Suprapubic skin (tissue), 4 donors: ENCODE measurements at places on chromosomes 11 and 22. TPM values are rescaled to one million over a fixed set of nuclear protein-coding genes. Genes with fewer than 3 reads are reported as not detected.

DNA sequence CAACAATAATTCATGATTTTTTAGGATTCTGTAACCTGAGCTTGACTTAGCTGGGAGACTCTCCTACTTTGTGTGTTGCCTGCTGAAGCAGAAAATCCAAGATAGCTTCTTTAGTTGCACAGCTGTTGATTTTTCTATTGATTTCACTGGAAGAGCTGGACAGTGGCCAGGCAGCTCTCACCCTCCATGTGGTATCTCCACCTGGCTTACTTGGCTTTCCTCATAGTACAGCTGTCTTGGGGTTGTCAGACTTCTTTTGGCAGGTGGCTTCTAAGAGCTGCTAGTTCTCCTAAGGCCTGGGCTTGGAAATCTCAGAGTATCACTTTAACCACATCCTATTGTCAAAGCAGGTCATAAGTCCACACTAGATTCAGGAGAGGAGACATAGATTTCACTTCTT lies 130.8 kb upstream of the SPON1 start:
- H3K27ac ChIP-seq: no peak overlapping the region
- no peaks in the 10 kb centered on the region for H3K27me3 ChIP-seq

DNA sequence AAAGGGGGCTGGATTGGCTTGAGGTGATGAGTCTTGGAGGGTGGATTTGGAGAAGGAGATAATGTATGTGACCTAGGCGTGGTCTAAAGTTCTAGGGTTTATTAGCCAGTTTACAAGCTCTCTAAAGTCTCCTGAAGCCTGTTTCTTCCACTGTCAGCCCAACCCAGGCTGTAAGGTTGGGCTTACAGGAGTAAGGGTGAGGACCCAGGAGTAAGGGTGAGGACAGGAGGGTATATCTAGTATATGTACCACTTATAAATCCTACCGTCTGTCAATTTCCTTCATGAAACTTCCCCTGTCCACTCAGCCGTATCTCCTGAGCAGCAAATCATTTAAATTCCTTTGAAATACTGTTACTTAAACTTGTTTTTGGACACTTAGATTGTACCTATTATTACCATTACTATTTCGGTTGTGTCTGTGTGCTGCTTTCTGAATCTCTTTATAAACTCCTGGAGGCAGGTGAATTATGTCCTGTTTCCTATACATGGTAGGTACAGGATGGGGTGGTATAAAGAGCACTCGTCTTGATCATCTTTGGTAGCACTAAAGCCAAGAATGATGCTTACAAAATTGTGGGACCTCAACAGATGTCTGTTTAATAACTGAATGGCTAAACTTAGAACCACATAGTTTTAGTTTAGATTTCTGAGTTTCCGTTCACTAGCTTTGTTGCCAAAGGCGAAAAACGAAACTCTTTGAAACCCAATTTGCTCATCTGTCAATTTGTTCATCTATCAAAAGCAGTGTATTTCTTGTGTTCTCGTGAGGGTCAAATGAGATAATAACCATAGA lies 192.0 kb downstream of the GRIK4 start:
- no peak overlapping the region for H3K4me3 ChIP-seq
- no peaks in the 10 kb centered on the region for H3K27me3 ChIP-seq
- no peaks in the 10 kb centered on the region for H3K36me3 ChIP-seq
- no peak for DNase-seq
- H3K4me1 ChIP-seq: no peaks in the 10 kb centered on the region

DNA sequence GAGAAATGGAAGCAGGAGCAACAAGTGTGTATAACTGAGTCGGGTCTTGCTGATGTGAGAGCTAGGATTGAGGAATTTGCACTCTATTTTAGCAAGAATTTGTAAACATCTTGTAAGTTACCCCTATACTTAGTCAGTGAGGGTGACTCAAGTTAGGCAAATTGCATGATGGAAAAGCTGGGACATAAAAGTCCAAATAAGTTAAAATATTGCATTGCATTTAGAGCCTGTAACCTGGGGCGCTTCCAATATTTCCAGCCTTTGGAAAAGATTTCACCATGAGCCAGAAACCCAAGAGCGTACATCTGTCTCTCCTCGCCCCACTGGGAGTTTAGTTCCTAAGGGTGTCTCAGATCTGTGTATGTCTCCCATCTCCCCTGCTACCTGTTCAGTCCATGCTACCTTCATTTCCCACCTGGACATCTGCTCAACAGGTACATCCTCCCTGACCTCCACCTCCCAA lies 37.0 kb upstream of the ACCSL start:
- H3K36me3 ChIP-seq: no peaks in the 10 kb centered on the region
- no peaks in the 10 kb centered on the region for H3K4me1 ChIP-seq
- no peak overlapping the region for H3K4me3 ChIP-seq
- H3K27ac ChIP-seq: no peak overlapping the region

DNA sequence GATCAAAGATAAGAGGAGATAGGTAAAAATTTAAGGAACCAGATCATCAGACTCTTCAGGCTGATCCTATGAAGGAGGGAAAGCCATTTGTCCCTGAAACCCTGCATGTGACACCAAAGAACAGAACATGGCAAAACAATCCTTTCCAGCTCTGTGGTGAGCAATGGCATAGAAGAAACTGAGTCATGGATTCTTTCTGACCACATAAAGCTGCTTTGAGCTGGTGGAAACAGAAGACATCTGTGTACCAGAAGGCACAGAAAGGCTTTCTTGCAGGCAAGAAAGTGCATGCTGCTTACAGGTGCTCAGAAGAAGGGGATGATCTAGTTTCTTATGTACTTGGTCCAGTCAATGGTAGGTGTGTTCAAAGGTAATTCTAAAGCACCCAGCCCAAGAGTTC lies 45.0 kb upstream of the APOA1 start:
- no peak for DNase-seq
- H3K27me3 ChIP-seq: no peaks in the 10 kb centered on the region
- no peak overlapping the region for H3K4me3 ChIP-seq
- no peaks in the 10 kb centered on the region for H3K4me1 ChIP-seq

Gene BATF2
- not detected for total RNA-seq
